ENCODE measurements at places on chromosomes 1 and 21. TPM values are rescaled to one million over a fixed set of nuclear protein-coding genes. Genes with fewer than 3 reads are reported as not detected.

DNA sequence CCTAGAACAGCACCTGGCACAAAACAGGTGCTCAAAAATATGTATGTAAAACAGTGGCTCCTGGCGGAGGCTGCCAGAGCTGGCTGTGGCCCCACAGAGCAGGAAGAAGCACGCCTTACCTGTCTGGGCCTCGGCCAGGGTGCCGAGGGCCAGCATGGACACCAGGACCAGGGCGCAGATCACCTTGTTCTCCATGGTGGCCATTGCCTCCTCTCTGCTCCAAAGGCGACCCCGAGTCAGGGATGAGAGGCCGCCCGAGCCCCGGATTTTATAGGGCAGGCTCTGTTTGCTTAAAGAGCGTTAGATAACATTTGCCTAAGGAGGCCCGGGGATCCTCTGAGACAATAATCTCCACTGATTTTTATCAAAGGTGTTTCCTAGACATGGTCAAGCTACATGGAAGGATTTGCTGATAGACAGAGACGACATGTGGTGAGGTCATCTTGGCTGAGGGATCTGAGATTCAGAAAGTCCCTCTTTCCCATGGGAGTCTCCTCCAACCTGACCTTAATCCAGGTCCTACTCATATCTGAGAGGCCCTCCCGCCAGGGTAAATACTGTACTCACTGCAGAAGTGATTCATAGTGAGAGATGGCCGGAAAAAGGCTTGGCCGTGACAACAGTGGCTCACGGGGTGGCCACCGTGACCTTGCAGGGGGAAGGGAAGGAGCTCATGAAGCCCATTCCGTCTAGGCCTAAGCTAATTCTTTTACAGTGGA lies at the start of gene TFF1:
Gene TFF1, minus strand, starts transcription at position 244 of the 719 bp plus-strand sequence. Its CDS starts 40 bp downstream, at position 204.
- peak; percentile 34 for DNase-seq

DNA sequence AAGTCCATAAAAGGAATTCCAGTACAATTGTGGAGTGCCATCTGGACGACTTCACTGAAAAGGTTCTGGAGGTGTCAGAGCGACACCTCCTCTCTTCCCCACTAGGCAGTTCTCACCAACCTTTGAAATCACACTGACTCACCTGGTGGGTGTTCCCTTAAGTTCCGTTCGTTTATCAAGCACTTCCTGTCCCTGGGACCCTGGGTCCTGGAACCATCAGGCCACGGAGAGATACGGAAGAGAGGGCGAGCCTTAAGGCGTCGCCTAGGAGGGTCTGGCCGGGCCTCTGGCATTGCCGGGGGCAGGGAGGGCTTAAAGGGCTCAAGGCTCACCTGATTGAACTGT lies 317 bp downstream of the SPAG17 start:
- DNase-seq, result no peak

- DNase-seq, result no peak
Observed at GRCh38 chr1:10402729-10403274, 3.9 kb downstream of the PGD start.

GRCh38 chr1:196305216-196305615 lies 303.0 kb downstream of the KCNT2 start:
- no peak for DNase-seq

DNA sequence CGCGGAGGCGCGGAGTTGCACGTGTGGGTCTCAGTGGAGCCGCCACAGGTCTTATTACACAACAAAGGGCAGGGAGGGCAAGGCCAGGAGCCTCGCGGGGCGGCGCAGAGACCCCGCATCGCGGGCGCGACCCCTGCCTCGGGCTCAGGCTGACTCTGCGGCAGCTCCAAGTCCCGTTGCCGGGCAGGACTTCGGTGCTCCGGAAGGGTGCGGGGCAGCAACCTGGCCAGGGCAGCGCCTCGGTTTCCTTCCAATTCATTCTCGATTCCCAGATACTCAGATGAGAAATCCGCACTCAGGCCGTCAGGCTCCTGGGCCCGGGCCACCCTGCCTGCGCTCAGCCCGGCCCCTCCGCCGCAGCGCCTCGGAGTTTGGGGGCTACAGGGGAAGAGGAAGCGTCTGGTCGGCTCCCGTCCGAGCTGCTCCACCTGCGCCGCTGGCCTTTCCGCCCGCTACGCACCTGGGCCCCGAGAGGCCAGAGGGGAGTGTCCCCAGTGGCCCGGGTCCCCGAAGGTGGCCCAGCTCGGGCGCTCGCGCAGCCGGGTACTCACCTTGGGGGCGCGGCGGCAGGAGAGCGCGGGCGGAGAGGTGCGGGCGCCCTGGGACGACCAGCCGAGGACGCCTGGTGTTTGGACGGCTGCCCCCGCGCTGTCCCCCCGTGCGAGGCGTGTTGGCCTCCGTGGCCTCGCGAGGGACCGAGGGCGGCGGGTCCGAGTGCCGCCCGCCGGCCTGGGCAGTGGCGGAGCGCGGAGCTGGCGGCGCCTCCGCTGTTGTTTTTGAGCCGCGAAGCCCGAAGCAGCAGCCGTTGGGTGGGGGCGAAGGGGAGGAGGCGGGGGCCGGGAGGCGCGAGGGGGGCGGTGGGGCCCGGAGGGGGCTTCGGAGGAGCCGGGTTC lies 1.1 kb upstream of the PRDM16 start:
- no peak for DNase-seq

DNA sequence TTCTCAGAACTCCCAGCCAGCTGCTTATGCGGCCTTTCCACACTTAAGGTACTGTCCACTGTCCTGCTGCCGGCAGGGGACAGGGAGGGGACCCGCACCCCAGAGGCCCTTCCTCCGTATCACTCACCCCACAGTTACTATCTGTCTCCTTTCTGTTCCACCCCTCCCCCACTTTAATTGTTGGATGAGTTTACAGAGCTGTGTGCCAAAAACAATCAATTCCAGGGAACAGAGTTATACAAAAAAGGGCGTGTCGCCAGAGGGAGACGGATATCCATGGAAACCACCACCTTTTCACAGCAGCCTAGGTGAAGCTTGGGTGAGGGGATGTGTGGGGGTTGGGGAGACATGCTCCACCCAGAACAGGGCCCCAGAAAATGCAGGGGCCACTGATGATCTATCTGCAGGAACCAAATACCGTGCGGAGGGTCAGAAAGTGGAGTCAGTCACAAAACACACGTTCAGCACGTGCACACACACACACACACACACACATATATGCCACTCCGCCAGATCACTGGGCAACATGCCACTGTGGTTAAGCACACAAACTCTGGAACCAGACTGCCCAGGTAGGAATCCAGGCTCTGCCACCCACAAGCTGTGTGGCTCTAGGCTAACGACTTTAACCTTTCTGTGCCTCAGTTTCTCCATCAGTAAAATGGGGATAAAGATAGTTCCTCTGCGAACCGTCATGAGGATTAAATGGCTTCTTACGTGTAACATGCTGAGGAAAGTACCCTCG lies 30.5 kb downstream of the CASZ1 start:
- DNase-seq, result no peak

The COL8A2 gene
- total RNA-seq, result not detected

The ANP32E gene
- total RNA-seq, result 101 TPM

The DYNLT5 gene
- not detected for total RNA-seq

The PTGS2 gene
- total RNA-seq, result 78.2 TPM
